NCI-H526 treated with DMSO at 0.1 percent for 48 hours (cell line): ENCODE measurements at places on chromosomes 6 and 20.
A peak's percentile ranks its signal among the peaks of the same experiment; 100 is the strongest.

DNA sequence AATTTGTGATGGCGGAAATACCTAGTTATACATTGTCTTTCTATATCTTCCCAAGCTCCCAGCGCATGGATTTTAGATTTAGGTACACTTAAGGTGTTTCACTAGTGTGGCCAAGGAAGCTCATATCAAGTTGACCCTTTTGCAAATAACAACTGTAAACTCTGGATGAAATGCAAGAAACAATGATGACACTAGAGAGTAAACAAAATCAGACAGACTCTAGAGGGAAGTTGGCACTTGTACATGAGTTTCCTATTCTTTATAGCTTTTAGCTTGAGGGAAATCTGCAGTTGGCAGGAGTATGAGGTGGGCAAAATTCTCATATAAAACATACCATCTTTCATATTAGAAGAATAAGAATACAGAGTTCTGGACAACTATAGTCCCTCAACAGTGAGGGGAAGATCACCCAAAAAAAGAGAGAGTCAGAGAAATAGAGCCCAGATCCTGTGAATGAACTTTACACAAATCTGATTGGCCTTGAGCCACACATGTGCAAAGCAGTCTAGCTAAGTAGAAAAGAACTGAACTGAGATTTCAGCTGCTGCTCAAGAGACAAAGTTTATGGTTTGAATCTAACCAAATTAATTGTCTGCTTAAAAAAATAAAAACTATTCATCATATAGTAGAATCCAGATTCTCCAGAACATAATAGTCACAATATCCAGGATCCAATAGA is 26.1 kb downstream of the TXLNB start:
- DNase-seq = no peak

GRCh38 chr6:108294727-108295625 is at the start of gene AFG1L:
Gene AFG1L, plus strand, starts transcription at chr6:108295054. Its CDS starts 26 bp downstream, at chr6:108295080.
- DNase-seq = peak; percentile 85

DNA sequence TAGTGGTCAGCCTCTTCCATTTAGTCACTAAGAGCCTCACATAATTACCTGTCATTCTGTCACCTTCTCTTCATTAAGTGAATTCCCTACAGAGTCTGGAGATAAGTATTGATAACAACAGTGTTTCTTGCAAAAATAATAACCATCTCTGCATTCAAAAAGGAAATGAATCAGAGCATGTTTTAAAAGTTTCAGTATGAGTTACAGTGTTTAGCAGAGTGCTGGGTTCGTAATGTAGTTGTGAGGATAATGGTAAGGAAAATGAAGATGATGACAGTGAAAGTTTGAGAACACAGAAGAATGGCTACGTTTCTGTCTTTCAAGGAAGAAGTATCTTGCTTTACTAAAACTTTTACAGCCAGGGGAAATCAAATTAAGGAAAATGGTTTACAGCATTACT is 31.3 kb downstream of the GPRC6A start:
- no peak for DNase-seq

DNA sequence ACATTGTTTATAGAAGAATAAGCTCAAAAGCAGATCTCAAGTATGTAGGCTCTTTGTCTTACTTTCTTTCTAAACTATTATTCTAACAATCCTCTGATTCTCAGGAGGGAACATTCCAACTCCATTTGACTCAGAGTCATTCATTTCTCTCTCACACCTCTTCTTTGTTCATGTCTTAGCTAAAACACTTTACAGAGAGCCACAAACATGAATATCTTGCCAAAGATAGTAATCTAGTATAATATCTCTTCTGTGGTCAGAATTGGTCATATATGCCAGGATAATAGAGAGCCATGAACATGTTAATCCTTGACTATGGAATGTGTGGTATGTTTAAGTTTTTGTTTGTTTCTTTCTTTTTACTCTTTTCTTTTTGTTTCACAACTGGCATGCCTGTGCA is 456.0 kb upstream of the PTCHD4 start:
- no peak for DNase-seq

- no peak for DNase-seq
Measured at GRCh38 chr6:165575158-165575549, 87.9 kb downstream of the PDE10A start.

DNA sequence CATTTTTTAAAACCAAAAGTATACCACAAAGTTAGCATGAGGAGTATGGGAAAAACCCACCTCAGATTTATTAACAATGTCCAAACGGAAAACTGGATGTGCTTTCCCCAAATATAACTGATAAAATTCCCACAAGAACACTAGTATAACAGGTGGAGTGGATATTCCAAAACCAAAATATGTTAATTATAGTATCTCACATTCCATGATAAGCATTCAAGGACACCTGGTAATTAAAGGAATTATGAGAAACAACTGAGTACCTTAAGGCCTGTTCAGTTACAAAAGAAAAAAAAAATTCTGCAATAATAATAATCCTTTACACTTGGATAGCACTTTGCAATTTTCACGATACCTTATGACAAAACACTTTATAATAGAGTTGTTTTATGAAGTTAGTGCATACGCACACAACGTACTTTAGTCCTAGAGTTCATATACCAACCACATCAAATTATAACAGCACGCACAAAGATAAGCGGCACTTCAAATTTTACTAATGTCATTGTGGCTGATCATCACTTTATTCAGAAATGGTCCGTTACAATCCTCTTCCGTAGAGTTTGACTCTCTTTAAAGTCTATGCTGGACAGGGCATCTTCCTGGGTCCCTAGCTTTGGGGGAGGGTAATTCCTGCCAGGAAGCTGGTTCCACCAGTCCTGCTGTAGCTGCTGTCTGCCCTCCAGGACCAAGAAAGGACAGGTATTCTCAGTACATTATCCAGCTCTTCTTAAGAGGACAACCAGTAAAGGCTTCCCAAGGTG is 1.7 kb downstream of the CDK19 start:
- DNase-seq = peak; percentile 40

DNA sequence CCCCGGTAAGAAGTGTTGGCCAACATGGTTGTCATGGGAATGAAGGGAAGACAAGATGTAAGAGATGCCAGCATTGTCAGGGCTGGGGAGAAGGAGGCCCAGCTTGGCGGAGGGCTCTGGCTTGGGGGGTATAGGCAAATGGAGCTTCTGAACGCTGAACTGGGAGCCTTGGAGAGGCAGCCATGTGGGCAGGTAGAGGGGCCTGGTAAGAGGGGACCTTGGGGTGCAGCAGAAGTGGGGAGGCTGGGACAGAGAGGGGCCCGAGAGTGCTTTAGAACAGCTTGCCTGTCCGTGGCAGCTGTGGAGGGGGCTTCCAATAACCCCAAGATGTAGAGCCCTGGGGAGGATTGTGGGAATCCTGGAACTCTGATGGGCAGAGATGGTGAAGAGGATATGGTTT is 3.0 kb downstream of the SLC22A1 start:
- DNase-seq = no peak

- DNase-seq = no peak
Measured at GRCh38 chr20:64025826-64026412, 10.1 kb upstream of the C20orf204 start.

- DNase-seq = no peak
Measured at GRCh38 chr6:42100029-42100901, 42.2 kb downstream of the C6orf132 start.

- DNase-seq = no peak
Measured at GRCh38 chr6:113585246-113585645, 271.9 kb upstream of the MARCKS start.

- peak; percentile 10 for DNase-seq
Measured at GRCh38 chr20:41889126-41889843, 271.1 kb upstream of the CHD6 start.

DNA sequence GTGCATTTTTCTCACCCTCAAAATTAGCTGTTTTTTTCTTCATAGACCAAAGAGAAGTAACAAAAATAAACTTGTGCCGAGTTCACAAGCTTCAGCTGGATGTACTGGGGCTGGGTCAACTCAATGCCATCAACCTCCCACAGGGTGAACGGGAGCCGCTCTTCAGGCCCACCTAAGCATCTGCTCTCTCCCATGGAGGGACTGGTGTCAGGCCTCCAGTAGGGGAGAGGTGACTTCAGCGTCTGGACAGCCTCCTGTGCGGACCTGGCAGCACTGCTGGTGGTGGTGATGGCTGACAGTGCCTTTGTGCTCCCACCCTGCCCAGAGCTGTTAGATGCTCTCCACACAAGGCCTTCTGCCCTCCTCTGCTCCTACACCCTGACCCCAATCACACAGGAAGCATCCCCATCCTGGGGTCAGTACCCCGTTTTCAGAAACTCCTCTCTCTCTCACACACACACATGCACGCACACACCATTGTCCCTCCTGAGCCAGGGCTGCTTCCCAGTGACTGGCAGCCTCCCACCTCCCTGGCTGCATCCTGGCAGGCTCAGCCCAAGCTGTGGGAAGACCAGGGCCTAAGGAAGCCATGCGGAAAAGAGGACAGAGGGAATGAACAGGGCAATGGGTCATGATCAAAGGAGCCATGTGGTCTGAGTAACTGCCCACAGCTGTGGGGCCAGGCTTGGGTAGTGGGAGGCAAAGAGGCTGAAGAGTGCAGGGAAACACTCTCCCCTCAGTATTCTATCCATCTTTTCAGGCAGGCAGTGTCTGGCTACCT is 17.7 kb downstream of the CST8 start:
- no peak for DNase-seq

DNA sequence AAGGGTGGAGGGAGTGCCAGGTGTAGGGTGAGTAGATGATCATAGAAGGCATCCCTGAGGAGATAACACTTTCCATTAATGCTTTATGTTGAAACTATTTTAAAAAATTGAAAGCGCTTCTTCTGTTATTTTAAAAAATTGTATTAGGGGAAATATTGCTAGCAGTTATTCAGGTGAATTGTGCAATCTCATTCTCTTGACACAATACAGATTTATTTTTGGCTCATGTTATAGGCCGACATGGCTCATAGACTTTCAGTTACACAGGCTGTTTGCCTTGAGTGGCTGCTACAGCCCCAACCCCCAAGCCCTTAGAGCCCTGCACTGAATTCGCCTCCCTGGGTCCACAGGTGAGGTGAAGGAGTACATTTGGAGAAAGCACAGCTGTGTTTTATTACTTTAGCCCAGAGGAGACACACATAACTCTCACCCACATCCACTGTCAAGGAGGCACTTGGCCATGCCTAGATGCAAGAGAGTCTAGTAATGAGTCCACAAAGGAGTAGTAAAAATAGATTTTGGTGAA is 228.2 kb downstream of the RFPL4B start:
- no peak for DNase-seq

DNA sequence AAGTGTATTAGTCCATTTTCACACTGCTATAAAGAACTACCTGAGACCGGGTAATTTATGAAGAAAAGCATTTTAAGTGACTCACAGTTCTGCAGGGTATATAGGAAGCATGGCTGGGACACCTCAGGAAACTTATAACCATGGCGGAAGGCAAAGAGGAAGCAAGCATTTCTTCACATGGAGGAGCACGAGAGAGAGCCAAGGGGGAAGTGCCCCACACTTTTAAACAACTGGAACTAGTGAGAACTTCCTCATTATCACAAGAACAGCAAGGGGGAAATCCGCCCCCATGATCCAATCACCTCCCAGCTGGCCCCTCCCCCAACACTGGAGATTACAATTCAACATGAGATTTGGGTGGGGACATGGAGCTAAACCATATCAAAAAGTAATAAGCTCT is 28.3 kb upstream of the B3GAT2 start:
- no peak for DNase-seq

DNA sequence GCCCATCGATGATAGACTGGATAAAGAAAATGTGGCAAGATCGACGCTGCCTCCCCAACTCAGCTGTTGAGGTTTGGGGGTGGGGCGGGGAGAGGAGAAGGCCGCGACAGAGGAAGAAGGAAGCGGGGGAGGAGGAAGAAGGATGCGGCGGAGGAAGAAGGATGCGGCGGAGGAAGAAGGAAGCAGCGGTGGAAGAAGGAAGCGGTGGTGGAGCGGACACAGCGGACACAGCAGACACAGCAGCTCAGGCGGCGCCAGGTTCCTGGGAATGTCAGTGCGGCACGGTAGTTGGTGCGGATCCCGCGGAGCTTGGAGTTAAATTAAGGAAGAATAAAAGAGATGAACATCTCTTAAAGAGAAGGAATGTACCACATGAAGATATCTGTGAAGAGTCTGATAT is 163.9 kb upstream of the NT5E start:
- no peak for DNase-seq

- peak; percentile 35 for DNase-seq
Measured at GRCh38 chr20:38581013-38581412, at the start of gene ADIG. Gene ADIG, plus strand, starts transcription at chr20:38581197. Its CDS starts 54 bp downstream, at chr20:38581251.

DNA sequence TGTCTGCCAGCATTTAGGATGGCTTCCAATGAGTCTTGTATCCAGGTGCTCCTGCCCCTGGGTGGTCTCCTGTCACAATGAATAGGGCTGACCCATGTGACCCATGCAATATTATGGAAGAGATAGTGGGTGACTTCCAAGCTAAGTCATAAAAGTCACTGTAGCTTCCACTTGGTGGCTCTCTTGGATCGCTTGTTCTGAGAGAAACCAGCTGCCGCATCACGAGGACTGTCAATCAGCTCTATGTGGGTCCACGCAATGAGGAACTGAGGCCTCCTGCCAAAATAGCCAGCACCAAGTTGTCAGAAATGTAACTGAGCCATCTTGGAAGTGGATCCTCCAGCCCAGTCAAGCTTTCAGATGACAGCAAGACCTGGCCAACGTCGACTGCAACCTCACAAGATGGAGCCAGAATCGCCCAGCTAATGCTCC is 14.9 kb upstream of the MATN4 start:
- DNase-seq = no peak

DNA sequence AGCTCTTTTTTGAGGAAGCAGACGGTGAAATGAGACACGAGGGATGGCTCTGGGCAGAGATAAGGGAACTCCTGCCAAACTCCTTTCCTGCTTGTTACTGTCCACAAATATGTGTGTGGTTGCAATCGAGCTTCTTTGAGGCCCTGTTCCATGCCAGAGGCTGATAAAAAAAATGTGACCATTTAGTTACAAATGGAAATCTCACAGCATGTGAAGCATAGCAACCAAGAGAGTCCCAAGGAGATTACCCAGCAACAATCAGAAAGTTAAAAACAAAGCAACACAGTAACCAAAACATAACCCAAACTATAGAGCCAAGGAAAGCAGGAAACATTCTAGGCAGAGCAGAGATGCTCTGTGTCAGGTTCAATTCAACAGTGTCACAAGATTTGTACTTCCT is 35.4 kb upstream of the HMGN3 start:
- DNase-seq = no peak

DNA sequence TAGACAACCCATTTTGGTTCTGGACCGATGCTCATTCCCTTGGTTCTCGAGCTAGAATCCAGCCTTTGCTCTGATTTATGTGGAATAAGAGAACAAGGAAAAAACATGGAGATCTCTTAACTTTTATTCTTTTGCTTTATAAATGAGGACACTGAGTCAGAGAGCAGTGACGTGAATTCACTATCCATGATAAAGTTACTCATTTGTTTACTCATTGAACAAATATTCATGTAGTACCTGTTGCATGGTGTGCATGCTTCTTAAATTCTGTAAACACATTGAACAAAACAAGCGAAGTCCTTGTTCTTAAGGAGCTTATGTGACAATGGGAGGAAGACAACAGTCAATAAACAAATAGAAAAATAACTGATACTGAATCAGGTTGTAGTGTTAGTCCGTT is 56.9 kb downstream of the BMP2 start:
- DNase-seq = no peak

- no peak for DNase-seq
Measured at GRCh38 chr20:25000268-25000801, 7.8 kb upstream of the APMAP start.

- DNase-seq = no peak
Measured at GRCh38 chr20:45359406-45360148, 3.4 kb upstream of the SYS1 start.
